ENCODE measurements at places on chromosomes 7 and 10. TPM values are rescaled to one million over a fixed set of nuclear protein-coding genes. Genes with fewer than 3 reads are reported as not detected.

SEMA3A gene
- polyA plus RNA-seq, result 17.4 TPM

FAM24B gene
- 4.6 TPM for polyA plus RNA-seq

CALCR gene
- 1.1 TPM for polyA plus RNA-seq

SHTN1 gene
- 27.8 TPM for polyA plus RNA-seq

TSPAN33 gene
- polyA plus RNA-seq, result 77.0 TPM

ZNF503 gene
- polyA plus RNA-seq, result 69.5 TPM

TNS3 gene
- 90.8 TPM for polyA plus RNA-seq

- no peak for DNase-seq
These were observed 706.0 kb upstream of the AUTS2 start for GRCh38 chr7:68892236-68892635.

GRCh38 chr7:70034999-70035398 lies 436.7 kb downstream of the AUTS2 start:
- no peak for DNase-seq

GRCh38 chr7:140229591-140230515 lies 53.1 kb upstream of the KDM7A start:
- no peak for DNase-seq

GRCh38 chr7:42180806-42181205 lies 56.2 kb downstream of the GLI3 start:
- no peak for DNase-seq

DNA sequence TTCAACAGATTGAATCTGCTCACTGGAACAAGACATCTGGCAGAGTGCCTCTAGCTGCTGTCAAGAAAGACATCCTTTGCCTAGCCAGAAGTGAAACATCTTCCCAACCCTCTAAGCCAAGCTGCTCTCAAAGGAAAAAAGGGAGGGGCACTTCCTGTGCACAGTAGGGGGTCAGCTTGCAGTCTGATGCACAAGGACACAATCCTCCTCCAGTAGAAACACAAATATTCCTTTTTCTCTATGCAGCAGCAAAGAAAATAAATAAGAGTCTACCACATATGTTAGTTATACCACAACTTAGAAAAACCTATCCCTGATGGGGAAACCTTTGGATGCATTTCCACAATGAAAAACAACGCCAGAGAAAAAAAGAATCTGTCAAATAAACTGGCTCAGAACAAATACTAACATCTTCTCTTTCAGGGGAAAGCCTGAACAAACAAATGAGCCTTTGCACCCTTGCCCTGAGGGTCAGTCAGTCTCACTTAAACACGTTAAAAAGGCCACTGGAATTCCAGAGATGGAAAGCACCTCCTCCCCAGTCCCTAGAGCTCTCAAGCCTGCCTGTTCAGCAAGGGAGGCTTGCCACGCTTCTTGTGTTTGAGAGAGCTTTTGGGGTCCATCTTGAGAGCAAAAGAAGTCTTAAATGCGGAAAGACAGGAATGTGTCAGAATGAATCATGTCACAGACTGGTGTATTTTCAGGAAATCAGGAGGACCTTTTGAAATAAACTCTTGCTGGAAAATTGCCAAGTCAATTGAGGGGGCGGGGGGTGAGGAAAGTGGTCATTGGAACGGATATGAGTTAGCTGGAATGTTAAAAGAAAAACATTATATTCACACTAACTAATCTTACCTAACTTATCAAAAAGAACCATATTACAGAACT lies 7.5 kb downstream of the LAMB1 start:
- no peak for DNase-seq

DNA sequence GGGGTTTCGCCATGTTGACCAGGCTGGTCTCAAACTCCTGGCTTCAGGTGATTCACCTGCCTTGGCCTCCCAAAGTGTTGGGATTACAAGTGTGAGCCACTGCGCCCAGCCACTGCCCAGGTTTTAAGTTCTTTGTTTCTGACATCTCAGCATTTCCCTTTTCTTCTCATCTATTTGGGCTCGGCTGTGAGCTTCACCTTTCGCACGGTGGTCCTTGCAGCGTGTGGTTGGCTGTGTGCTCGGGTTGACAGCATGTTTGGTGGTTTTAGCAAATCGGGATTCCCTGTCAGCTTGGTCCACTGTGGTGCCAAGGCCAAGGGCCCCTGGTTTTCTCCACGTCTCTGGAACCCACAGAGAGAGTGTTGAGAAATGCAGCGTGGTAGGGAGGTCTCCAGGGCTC lies 138.8 kb downstream of the DNAJB6 start:
- DNase-seq, result no peak

GRCh38 chr10:60980997-60981396 lies 37.0 kb upstream of the RHOBTB1 start:
- no peak for DNase-seq

DNA sequence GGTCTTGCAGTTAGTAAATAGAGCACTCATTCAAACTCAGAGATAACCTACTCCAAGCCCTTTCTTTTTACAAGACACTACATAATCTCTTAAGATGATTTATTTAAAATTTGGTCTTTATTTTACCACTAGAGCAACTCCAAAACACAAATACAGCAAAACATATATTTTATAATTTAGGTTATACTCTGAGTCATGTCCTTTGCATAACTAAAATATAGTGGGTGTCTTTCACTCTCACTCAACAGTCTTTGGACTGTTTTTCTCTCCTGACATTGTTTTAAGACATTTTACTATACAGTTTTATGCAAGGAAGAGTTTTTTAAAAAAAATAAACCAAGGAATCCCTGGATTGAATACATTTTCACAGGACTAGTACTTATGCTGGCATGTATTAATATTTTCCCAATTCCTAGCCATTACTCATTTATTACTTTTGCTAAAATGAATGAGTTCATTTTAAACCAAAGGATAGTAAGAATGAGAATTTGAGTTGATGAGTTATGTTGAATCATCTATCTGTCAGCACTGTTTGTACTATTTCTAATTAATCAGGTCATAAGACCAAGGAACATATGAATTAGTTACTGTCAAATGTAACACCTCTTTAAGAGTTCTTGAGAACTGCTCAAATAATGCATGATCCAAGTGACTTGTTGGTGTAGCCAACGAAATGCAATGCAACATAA lies 303.1 kb upstream of the FZD1 start:
- no peak for DNase-seq
